ENCODE measurements at places on chromosomes 6 and 20.

DNA sequence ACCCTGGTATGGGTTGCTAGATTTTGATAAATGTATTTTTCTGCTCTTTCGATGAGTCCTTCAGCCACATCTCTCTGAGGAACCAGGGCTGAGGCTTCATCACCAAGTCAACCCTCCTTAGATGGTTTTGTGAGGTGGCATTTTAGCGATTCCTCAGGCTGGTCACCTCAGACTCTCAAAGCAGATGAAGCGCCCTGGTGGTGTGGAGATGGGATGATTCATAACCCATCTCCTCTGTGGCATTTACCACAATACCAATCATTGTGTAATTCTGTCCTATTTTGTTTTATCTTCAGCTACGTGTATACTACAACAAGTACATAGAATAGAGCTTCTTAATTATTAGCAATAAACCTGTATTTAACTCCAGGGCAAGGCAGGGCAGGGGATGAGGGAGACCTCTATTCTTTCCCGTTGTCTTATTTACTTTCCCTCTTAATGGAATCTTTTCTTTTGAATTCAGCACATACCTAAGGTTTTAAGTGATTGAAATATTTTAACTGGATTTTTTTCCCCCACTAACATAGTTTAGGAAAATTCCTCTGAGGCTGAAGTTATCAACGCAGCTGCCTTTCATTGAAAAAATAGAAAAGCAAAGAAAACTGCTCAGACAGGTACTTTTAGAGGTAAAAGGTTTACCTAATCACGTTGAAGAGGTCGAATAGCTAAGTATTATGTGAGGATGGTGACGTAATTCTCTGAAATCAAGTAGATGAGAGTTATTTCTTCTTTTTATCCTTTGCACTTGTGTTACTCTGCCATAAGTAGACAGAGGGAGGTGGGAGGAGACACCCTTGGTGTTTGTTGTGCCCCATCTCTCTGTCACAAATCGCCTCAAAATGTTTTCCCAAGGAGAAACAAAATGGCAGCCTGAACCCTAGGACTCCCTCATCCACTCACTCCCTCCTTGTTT is 57.4 kb upstream of the EDN3 start:
- no peak for DNase-seq

- DNase-seq = no peak
These were observed 15.5 kb downstream of the RTF2 start for GRCh38 chr20:56483970-56484369.

- DNase-seq = no peak
These were observed 443.8 kb downstream of the TENT5A start for GRCh38 chr6:81308577-81309279.

DNA sequence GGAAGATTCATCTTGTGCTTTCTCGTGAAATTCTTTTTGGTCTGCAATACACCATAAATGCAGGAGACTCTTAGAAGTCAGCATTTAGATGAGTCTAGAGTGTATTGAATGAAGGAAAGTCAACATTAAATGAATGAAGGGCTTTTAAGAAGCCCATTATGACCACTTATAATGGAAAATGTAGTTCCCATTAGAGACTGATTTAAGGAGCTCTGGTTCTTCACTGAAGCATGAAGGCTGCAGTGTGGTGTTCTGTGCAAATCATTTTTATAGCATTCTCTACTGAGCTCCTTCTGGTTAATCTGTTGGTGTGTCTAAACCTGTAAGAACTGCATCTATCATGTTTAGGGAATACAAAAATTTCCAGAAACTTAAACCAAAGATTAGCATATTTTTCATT is 19.7 kb downstream of the NCOA7 start:
- DNase-seq = no peak

DNA sequence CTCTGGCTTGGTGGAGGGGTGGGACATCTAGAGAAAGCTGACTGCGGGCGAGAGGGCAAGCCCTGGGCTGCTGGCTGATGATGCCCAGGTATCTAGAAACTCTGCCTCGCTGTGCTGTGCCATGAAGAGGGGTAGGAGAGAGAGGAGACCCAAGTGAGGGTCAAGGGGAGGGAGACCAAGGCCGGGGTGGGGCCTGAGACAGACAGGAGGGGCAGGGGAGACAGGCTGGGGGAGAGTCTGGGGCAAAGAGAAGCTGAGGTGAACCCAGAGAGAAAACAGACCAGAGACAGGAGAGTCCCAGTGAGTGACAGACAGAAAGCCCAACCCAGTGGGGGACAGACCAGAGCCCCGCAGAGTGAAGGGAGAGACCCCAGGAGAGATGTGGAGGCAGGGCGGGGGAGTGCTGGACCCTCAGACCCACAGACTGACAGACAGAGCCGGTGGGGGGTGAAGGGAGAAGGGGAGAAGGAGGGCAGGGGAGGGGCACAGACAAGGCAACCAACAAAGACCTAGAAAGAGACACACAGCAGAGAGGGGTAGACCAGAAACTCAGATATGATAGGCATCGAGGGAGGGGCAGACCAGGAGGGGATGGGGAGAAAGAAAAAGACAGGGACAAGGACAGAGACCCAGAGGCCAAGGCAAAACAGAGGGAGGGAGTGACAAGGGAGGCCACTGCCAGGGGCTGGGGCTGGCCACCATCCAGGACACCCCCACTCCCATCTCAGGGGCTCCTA is 5.9 kb downstream of the TEAD3 start:
- DNase-seq = no peak

DNA sequence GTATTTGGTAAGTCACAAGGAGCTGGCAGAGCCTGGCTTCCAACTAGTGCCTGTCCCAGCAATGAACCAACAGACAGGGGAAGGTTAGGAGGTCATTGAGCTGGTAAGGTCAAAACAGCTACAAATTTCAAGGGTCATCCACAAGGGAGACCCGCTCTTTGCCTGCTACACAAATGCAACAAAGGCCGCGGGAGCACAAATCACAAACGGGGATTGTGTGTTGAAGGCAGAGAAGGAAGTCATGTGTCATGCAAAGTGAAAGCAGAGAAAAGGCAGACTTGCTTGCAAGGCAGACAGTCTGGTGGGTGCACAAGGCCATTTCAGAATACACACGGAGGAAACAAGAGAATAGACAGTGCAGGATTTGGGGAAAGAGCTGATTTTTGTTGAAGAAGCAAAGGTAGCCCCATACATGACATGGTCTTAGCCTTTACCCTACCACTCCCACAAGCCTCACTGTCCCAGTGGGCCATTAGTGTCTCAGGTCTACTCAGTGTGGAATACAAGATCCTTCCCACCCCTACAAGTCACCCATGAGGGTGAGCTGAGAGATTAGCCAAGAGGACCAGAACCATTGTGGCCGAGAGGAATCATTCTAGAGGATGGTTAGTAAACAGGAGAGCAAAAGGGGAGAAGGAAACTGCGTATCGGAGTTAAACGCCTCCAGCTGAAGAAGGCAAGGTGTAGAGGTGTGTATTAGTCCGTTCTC is 18.1 kb upstream of the SAMHD1 start:
- no peak for DNase-seq

DNA sequence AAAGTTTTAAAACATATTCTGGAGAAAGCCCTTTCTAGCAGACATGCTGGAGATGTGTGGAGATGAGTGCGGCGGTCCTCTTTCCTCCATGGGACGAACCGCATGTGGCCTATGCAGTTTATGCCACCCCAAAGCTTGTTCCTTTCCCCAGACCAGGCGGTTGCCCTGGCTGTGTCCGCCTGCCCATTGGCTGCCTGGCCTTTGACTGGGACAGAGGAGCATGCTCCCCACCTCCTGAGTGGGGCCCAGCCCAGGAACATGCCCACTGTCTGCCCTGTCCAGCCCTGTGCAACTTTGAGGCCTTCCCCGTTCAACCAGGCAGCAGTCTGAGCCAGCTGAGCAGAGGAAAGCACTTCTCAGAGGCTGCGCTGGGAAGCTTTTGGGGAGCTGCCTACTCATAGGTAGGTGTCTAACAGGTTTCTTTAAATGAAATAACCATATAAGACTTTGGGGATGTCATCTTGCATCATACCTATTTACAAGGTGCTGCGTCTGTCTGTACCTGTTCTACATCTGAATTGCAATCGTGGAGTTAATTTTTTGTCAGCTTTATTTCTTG is 20.6 kb downstream of the FOXC1 start:
- no peak for DNase-seq

GRCh38 chr20:46339037-46339436 is 30.7 kb upstream of the CDH22 start:
- DNase-seq = no peak

DNA sequence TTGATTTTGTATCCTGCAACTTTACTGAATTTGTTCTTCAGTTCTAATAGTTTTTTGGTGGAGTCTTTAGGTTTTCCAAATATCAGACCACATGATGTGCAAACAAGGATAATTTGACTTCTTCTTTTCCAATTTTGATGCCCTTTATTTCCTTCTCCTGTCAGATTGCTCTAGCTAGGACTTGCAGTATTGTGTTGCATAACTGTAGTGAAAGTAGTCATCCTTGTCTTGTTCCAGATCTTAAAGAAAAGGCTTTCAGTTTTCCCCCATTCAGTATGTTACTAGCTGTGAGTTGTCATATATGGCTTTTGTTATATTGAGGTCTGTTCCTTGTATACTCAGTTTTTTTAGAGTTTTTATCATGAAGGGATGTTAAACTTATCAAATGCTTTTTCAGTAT is 4.6 kb downstream of the MICB start:
- DNase-seq = no peak

- DNase-seq = no peak
These were observed 10.9 kb downstream of the ITPR3 start for GRCh38 chr6:33631971-33632557.

All from endothelial cell (in vitro differentiated cells).